ENCODE measurements at places on chromosomes 1 and 21.
A peak's percentile ranks its signal among the peaks of the same experiment; 100 is the strongest.

DNA sequence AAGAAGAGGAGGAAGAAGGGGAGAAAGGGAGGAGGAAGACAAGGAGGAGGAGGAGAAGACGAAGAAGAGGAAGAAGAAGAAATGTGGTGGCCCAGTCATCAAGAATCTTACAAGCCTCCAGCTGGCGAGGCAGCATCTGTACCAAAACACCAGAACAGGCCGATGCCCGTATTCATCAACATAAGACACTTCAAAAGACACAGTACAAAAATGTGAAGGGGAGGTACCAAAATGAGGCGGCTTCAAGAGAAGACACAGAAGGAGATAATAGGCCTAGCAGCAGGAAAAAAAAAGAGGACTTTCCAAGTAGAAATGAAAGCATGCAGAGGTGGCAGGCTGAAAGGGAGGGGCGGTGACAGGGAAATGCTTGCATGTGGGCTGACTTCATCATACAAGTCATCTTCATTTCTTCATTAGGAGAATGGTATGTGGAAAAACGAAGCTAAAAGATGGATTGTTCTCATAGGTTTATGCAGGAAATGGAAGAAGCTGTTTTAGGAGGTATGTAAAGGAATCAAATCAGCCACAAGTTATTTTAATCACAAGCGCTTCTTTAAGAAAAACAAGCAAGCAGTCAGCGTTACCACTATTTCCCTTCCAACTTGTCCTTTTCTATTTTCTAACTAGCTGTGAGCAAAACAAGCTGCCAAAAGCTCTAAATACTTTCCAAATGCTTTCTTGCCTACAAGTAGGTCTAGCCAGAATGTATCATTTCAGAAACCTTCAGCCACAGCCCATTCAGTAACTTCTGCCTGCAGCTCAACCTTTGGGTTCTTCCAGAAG lies 192.3 kb downstream of the SLC45A1 start:
- no peak for DNase-seq

DNA sequence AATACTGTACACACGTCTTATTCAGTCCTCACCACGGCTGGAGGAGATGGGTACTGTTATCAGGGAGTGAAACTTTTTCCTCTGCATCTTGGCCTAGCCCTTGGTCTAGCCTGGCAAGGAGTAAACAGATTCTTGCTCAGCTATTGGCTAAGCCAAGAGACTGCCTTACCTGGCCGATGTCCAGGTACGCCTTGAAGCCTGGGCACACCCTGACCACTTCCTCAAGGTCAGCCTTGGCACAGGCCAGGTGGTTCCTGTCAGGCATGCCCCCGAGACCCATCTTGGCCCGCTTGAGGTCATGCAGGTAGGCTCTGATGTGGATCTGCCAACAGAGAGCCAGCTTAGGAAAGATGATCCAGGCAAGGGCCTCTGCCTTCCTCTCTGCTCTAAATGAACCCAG lies 17.8 kb upstream of the PARS2 start:
- no peak for DNase-seq

GRCh38 chr1:14924455-14925331 lies 228.9 kb upstream of the TMEM51 start:
- peak; percentile 93 for DNase-seq

DNA sequence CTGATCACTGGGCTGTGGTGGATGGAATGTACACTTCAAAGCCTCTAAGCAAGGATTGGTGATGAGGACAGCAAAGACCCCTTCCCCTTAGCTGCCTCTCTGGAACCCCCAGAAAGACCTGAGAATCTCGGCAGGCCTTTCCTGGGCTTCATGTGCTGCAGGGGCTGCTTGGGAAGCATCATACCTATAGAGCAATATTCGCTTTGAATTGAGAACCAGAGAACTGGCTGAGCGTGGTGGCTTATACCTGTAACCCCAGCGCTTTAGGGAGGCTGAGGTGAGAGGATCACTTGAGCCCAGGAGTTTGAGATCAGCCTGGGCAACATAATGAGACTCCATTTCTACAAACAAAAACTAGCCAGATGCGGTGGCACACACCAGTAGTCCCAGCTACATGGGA lies 22.0 kb downstream of the CSF1 start:
- no peak for DNase-seq

DNA sequence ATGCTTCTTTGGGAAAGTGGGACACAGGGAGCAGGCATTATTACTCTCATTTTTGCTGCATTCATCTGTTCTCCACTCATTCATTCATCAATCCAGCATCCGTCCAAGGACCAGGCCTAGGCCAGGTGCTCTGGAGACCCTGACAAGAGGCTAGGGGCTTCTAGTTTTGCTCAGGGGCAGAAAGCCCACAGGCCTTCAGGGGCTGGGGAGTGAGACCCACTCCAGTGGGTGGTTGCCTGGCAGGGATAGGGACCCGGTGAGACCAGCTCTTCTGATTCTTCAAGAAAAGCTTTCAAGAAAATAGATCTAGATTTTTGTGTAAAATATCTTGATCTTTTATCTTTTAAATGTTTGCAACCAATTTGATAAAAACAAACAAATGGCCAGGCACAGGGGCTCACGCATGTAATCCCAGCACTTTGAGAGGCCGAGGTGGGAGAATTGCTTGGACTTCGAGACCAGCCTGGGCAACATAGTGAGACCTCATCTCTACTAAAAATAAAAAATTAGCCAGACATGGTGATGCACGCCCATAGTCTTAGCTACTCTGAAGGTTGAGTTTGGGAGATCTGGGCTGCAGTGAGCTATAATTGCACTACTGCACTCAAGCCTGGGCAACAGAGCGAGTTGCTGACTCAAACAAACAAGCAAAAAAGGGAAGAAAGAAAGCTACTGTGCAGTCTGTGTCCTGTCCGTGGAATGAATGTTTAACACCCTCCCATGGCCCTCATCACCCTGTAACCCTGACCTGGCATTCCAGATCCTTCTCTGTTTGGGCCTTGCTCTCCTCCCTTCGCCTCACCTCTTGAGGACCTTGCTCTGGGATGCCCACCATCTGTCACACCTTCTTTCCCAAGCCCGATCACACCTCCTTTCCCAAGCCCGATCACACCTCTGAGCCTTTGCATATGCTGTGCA lies 17.3 kb upstream of the LRP8 start:
- DNase-seq = no peak

GRCh38 chr1:23020706-23021405 lies 1.6 kb downstream of the KDM1A start:
- no peak for DNase-seq

DNA sequence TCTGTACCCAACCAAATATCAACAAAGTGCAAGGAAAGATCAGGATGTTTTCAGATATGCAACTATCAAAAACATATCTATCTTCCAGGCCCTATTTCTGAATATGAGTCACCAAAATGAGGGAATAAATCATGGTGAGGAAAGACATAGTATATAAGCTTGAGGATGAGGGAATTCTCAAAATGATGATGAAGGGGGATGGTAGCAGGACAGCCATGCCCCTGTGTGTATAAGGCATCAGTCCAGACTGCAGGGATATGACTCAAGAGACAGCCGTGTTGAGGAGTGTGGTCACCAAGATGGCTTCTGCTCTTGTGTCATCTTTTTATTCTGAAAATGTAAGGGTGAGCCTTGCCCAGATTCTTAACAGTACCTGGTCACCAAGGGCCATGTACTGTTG lies 4.4 kb upstream of the WDR64 start:
- DNase-seq = no peak

DNA sequence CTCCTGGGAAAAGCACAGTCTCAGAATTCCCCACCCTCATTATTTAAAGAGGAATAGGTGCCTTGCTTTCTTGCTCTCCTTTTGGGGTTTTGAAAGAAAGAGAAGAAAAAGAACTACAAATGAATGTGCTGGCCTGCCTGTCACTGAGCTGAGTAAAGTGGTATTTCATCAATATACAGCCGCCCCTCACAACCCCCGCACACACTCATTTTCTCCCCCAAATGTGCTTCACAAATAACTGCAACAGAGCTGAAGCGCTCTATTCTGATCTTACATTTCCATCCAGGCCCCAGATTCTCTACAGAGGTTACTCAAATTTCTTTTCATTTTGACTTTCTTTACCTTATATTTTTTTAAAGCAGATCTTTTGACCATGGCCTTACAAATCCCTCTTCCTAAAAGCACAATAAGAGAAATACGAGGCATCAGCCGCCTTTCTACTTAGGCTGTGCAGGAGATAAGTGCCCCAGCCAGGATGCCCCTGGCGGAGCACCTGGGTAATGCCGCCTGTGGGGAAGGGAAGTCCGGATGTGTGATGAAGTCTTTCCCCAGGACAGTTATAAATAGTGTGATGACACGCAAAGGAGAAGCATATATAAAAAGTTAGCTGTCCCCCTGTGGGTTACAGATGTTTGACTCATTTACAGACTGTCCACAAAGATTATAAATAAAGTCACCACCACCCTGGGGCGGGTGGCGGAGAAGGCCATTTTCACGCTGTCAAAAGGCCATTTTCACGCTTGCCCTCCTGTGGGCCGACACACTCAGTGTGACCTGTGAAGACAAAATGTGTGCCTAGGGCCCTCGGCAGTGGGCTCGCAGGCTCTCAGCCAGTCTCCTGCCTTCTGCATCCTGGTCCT lies 6.5 kb downstream of the KCNN3 start:
- DNase-seq = no peak

DNA sequence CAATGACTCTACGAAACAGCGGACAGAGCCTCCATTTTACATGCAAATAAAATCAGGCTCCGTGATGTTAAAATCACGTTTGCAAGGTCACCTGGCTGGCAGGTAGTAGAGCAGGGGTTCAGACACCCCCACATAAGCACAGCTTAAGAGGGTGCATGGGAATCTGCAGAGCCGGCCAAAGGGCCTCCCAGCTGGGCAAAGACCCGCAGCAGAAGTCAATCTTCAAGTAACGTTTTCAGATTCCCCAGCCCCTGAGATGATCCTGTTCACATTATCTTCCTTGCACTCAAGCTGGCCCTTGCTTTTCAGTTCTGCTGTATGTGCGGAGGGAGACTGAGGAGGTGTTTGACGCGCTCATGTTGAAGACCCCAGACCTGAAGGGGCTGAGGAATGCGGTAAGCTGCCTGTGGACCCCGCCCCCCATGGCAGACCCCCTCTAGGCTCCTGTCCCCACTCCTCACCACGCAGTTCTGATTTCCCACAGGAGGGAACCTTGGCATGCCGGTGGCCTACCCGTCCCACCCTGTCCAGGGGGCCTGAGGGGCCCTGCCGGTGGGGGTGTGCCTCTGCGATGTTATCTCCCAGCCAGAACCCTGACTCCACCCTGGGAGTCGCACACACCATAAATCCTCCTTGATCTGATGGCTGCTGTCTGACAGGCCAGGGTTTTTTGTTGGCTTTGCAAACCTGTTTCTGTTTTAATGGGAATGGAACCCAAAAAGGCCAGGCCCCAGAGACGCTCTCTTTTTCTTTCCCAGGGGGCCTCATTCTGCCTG lies 28.2 kb downstream of the GRHL3 start:
- no peak for DNase-seq

All from upper lobe of left lung (tissue), 6 donors.